ENCODE measurements at places on chromosomes 11 and 22.

GRCh38 chr22:23925020-23925606, 30.9 kb downstream of the MIF start:
- DNase-seq: no peak

GRCh38 chr22:37896181-37896592, 9.9 kb upstream of the MICALL1 start:
- DNase-seq: peak; percentile 51

- DNase-seq: no peak
Measured at GRCh38 chr11:14892577-14892976, 546 bp upstream of the CYP2R1 start.

- no peak for DNase-seq
Measured at GRCh38 chr22:36563898-36564297, 34.9 kb upstream of the EIF3D start.

- DNase-seq: no peak
Measured at GRCh38 chr11:2580571-2581001, 119.2 kb downstream of the KCNQ1OT1 start.
